ENCODE measurements at places on chromosomes 5 and 9.

- peak; percentile 30 for DNase-seq
These were observed 207.6 kb upstream of the DMRTA1 start for GRCh38 chr9:22238809-22239684.

DNA sequence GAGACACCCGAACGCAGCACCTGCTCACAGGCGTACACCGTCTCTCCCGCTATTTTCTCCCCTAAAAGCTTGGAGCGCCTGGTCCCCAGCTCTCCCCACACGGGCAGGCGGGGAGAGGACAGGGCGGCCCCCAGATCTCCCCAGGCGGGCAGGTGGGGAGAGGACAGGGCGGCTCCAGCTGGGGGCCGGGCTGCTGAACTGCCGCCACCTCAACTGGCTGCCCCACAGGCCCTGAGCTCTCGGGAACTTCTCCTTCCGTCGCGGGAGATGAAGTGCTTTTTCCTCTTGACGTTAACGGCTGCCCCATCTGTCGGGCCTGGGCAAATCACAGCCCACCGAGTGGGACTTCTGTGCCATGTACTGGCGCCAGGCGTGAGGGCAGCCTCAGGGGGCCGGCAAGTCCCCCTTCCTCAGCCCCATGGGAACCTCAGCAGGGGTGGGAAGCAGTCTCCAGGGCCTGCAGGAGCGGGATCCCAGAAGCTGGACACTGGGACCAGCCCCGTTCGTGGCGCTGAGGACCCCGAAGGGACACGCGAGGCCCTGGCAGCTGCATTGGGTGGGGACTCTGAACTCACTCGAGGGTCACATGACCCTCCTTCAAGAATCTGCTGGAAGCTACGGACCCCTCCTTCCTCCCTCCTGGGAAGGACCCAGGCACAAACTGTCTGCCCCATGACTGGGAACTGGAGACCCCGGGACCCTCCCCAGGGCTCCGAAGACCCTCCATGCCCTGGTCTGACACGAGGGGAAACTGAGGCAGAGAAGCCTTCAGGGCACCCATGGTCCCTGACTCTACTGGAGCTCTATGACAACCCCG is 5.7 kb upstream of the EGFL7 start:
- DNase-seq = no peak

DNA sequence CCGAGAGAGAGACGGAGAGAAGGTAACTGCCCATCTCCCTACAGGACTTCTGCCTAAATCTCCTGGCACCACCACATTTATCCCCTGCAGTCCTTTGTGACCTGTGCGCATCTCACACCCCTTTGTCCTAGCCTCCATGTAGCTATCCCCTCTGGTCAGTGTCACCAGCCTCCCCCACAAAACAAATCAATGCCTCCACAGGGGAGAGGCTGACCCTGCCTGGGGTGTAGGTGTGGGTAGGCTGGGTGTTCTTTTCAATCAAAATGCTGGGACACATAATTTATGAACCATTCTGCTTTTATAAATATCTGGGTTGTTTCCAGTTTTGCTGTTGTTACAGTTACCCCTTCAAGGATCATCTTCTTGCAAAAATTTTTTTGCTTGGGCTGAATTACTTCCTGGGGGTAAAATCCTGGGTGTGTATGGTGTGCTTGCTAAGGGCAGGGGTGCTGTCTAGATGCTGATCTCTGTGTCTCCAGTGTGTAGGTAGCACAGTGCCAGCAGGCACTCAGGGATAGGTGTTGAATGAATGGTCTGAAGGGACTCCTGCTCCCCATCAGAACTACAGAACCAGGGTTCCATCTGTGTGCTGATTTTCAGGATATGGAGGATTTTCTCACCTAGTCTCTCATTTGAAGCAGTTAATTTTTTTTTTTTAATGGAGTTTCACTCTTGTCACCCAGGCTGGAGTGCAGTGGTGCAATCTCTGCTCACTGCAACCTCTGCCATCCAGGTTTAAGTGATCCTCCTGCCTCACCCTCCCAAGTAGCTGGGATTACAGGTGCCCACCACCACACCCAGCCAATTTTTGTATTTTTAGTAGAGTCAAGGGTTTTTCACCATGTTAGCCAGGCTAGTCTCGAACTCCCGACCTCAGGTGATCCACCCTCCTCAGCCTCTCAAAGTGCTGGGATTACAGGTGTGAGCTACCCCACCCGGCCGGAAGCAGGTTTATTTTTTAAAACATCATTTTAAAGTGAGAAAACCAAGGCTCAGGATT is at the start of gene GARIN3:
TSS of gene GARIN3 (minus strand) at position 51 of the 1,000 bp plus-strand sequence. CDS start 96 bp downstream, outside the sequence.
- no peak for DNase-seq

DNA sequence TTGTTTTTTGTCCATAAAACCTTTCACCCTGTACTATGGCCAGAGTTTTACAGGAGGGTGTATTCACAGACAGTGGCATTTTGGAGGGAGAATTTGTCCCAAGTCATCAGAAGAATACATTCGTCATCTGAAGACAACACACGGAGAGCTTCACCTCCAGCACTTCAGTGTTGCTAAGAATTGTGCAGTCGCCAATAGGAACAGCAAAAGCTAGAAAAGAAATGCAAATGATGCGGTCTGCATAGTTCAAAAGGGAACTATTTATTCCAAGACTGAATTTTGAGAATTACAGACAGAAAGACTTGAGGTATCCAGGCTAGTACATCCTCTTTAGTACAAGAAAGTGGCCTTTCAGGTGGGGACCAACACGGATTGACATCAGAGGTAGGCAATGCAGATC is 399.2 kb upstream of the KIF2A start:
- no peak for DNase-seq

- no peak for DNase-seq
These were observed 191.3 kb downstream of the RGS3 start for GRCh38 chr9:113654605-113655428.

- no peak for DNase-seq
These were observed 93.9 kb downstream of the PDE8B start for GRCh38 chr5:77304388-77304787.

DNA sequence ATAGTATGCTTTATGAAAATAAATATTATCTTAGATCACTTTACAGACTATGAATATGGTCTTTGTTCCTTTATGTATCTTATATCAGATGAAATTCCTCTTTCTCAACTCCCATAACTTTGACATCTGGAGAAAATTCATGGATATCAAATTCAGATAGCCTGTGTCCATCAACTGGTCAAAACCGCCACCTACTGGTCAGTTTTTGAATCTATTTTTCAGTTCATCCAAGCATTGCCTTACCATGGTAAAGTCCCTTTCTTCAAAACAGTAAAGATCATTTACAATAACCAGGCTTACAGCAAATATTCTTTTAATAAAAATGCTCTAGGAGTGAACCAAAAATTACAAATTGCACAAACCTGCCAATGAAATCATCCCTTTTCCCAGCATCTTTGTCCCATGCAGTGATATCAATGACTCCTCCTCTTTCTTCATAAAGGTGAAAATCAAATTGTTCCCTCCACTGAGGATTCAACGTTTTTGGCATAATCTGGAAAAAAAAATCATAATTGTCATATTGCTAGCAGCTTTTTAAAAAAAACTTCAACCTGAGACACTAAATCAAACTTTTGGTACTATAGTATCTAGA is 290.5 kb downstream of the SLF1 start:
- DNase-seq = peak; percentile 65

DNA sequence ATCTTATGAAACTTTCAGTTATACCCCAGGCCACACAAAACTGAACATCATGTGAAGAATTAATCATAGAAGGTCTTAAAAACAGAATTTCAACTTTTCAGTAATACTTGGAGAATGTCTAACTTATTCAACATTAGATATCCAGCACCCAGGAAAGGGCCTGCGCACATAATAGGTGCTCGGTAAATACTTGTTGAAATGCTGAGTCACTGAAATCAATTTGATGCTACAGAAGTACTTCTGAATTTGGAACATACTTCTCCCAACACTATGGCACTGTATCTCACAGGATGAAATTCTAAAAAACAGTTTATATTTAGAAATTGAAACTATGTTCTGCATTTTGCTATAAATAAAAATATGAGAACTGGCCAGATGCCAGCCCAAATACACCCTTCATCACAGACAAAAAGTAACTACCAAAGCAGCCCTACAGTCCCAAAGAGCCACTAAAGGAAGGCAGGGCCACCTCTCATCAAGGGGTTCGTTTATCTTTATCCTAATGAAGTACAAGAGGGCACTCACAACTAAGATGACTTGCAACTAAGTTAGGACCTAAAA is 26.5 kb downstream of the MRPS27 start:
- DNase-seq = no peak

DNA sequence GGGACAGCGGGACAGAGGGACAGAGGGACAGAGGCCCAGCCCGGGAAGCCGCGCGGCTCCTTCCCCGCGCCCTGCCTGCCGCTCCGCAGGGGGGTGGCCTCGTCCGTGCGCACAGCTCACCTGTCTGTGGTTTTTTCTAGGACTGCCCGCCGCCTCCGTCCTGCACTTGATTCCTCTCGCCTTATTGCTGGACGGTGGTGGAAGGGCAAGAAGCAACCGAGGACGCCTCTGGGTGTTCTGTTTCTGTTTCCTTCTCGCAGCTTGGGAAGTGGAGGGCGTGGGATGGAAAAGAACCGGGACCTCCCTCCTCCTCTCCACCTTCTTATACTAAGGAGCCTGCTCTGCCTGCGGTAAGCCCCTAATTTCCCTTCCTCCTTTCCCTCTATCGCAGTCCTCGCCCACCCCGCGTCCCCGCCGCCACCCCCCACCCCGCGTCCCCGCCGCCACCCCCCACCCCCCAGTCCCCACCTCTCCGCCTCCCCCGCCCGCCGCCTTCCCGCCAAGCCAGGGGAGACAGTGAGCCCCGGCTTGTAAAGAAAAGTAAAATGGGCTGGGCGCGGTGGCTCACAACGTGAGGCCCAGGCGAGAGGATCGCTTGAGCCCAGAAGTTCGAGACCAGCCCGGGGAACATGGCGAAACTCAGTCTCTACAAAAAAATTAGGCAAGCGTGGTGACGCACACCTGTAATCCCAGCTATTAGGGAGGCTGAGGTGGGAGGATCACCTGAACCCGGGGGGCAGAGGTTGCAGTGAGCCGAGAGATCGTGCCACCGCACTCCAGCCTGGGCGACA is 9.6 kb upstream of the FLT4 start:
- DNase-seq = no peak

- no peak for DNase-seq
These were observed 62.2 kb upstream of the ZNF462 start for GRCh38 chr9:106800701-106801270.

- DNase-seq = no peak
These were observed 56.7 kb downstream of the HSPA4 start for GRCh38 chr5:133108481-133108921.

DNA sequence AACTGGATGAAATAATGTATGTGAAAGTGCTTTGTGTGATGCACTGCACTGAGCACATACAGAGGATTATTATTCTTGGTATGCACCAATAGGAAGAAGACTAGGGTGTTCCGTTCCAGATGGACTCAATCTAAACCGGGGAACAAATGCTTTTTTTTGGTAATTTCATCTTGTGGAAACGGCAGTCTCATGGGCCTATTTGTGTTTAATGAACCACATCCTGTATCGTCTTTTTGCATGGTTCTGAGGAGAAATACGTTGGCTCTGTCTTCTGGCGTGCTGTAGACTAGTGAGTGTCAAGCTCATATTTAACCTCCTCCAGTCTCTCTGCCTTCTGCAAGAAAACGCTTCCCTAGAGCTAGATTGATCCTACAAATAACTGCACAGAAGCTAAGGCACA is 30.0 kb downstream of the TRIM32 start:
- peak; percentile 40 for DNase-seq

DNA sequence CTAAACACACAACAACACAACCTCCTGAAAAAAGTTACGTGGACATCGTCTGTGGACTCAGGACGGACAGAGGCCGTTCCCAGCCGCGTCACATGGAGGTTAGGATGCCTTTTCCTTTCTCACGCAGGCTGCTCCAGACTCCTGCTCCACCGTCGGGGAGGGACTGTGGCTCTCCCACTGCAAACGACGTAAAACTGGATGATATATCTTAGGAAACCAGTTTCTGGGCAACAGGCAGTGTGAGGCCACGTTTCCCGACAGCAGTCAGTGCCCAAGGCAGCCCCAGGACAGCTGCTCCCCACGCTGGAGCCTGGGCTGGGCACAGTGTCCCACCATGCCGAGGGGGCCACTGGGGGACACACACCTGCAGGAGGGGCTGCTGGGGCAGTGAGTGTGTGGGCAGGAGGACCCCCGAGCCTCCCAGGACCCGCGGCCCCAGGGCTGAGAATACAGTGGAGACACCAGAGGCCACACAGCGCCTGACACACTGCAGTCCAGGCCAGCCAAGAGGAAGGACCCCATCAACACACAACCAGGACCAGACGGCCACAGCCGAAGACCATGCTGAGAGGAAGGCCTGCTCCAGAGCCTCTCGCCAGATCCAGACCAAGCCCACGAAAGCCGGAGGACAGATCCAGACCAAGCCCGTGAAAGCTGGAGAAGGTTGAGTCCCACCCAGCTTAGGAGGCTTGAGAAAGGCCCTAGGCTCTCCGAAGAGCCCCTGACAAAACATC is 26.2 kb downstream of the EXD3 start:
- DNase-seq = no peak

DNA sequence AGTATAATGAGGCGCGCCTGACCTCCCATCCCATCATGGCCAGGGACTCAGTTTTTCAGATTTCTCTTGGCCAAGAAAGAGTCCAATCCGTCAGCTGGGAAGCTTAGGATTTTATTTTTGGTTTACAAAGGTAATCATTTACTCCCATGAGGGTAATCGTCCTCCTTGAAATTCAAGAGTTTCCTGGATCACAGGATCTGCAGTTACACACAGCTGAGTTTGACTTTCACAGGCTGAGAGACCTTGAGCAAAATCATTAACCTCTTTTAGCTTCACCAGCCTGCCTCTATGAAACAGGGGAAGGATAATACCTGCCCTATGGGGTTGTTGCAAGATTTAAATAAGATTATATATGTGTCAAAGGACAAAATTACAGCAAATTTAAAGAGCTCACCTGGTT is 15.4 kb upstream of the AK3 start:
- no peak for DNase-seq

- no peak for DNase-seq
These were observed 267.8 kb upstream of the NREP start for GRCh38 chr5:112024769-112025168.

All from brain (organoid and tissue), 16 donors.